Amniotic stem cell (primary cell): ENCODE measurements at places on chromosomes 13 and 19.

DNA sequence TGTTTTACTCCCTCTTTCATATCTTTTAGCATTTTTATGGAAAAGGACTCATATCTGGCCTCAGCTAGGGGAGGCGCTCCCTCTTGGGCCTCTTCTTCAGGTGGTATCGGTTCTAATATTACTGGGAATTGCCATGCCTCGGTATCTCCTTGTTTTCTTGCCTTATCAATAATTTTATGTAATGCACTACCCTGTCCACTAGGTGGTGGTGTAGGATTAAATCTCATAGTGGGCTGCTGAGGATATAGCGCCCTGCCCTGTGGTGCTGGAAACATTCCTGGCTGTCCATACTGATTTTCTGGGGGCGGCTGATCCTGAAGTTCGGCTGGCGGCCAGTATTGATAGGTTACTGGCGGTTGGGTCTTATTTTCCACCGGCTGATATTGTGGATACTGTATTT, 35.8 kb downstream of the ZNF420 start:
- DNase-seq: no peak

GRCh38 chr19:4115818-4116385, 8.0 kb downstream of the MAP2K2 start:
- DNase-seq: no peak

- DNase-seq: no peak
These were observed 73.0 kb downstream of the IPO5 start for GRCh38 chr13:98026457-98026857.

DNA sequence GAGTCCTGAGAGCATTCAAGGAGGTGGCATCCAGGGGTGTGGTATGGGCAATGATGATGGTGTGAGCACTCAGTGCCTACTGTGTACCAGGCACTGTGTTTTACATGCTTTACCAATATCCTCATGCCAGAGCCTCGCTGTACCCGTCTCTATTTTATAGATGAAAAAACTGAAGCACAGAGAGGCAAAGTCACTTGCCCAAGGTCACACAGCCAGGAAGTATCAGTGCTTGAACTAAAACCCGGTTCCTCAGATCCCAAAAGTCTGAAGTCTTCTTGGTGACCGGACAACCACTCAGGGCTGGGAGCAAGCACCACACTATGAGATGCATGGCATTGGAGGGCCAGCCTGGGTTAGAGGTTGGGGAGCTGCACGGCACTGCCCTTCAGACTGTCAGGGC, 84.1 kb downstream of the CHST8 start:
- no peak for DNase-seq

DNA sequence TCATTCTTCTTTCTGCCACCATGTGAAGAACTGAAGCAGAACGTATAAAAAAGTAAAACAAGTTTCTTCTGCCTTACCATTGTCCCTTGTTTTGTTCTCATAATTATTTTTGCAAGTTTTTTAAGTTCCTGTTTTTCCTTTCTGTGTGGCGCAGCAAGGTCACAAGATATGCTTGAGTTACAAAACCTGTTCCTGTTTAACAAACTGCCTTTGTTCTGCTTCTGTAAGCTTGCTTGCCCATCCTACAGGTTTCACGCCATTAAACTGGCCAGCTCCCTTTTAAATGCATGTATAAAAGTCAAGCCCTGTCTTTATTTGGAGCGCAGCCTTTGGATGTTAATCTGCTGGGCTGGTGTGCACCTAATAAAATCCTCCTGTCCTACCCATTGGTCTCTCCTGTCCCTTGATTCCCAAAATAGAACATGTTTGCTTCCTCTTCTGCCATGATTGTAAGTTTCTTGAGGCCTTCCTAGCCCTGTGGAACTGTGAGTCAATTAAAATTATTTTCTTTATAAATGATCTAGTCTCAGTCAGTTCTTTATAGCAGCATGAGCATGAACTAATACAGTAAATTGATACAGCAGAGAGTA, 1115.4 kb downstream of the SLITRK1 start:
- DNase-seq: no peak

DNA sequence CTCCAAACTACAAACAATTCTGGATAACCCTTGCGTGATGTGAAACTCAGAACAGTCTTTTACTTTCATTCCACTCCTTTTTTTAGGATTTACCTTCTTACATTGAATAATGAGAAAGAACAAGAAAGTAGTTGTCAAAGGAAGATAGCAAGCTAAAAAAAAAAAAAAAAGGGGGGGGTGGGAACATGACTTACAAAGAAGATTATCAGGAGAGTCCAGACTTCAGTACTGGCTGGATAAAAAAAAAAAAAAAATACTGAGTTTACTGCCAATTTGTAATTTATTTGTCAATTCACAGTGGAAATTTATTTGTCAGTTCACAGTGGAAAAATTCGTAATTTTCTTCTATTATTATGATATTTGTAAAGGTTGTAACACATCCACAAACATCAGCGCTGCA, 792.4 kb upstream of the SLITRK5 start:
- no peak for DNase-seq
